Urothelium cell line (cell line): ENCODE measurements at places on chromosomes 12 and 14.

GRCh38 chr12:113062502-113063395, 6.2 kb downstream of the DTX1 start:
- DNase-seq, result no peak

- no peak for DNase-seq
Observed at GRCh38 chr12:123032736-123033391, 52.4 kb downstream of the ARL6IP4 start.

GRCh38 chr12:6786416-6787094, 2.8 kb upstream of the CD4 start:
- no peak for DNase-seq

DNA sequence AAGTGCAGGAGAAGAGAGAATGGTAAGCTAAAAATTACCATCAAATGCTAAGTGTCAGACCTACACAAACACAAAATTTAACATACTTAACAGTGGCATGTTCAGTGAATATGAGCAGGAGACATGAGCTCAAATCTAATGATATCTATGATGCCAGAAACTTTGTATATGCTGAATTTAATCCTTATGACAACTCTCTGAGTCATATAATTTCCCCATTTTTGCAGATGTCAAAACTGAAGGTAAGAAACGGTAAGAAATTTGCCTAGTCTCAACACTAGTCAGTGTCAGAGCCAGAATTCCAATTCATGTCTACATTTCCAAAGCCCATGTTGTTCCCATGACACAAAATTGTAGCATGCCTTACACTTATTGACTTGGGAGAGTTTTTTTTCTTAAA, 375.8 kb downstream of the APAF1 start:
- no peak for DNase-seq

- no peak for DNase-seq
Observed at GRCh38 chr14:88683119-88683518, 109.6 kb downstream of the EML5 start.
